ENCODE measurements at places on chromosomes 4 and X. TPM values are rescaled to one million over a fixed set of nuclear protein-coding genes. Genes with fewer than 3 reads are reported as not detected.

The HEPH gene
- total RNA-seq = 11.1 TPM

The KCND1 gene
- not detected for total RNA-seq

The AFF2 gene
- total RNA-seq = 0.27 TPM

The DIPK2B gene
- total RNA-seq = 2.9 TPM

The TLR10 gene
- total RNA-seq = 0.09 TPM

The USP51 gene
- total RNA-seq = not detected

The TEX13C gene
- total RNA-seq = not detected

The ATOH1 gene
- total RNA-seq = not detected

The COL25A1 gene
- 0.06 TPM for total RNA-seq

The MRPL1 gene
- 12.9 TPM for total RNA-seq

The PTTG2 gene
- total RNA-seq = 1.1 TPM

The CCDC158 gene
- not detected for total RNA-seq

The BCORL1 gene
- total RNA-seq = 3.2 TPM

The TRAM1L1 gene
- total RNA-seq = 0.75 TPM

The GAGE1 gene
- not detected for total RNA-seq

The HSFX4 gene
- total RNA-seq = not detected

The RASL11B gene
- 0.97 TPM for total RNA-seq

The SLC49A3 gene
- 2.5 TPM for total RNA-seq

The HS6ST2 gene
- 6.3 TPM for total RNA-seq

The TSPAN5 gene
- 13.8 TPM for total RNA-seq

The WDR13 gene
- 70.0 TPM for total RNA-seq

The SPATA4 gene
- total RNA-seq = not detected

The PFKFB1 gene
- total RNA-seq = not detected

The MAGEB2 gene
- not detected for total RNA-seq

The NAA11 gene
- not detected for total RNA-seq

The GPC3 gene
- total RNA-seq = 1.7 TPM

The DDX53 gene
- total RNA-seq = not detected

The TIGD2 gene
- 8.5 TPM for total RNA-seq

The NONO gene
- 218 TPM for total RNA-seq

The UGT2B11 gene
- not detected for total RNA-seq

The POU4F2 gene
- total RNA-seq = not detected

The DGKK gene
- not detected for total RNA-seq

The RHOXF2B gene
- total RNA-seq = not detected

The ALAS2 gene
- not detected for total RNA-seq

The ADH1C gene
- 5.9 TPM for total RNA-seq

The PNMA6F gene
- total RNA-seq = not detected

Data from esophagus squamous epithelium (tissue), 5 donors.